Astrocyte of the hippocampus (primary cell): ENCODE measurements at places on chromosomes 5 and 9.

GRCh38 chr9:107170801-107171200, 112.3 kb upstream of the RAD23B start:
- DNase-seq, result no peak

- no peak for DNase-seq
Observed at GRCh38 chr5:79990205-79990597, 861 bp downstream of the MTX3 start.

GRCh38 chr9:70262948-70263347, 4.2 kb downstream of the SMC5 start:
- peak; percentile 20 for DNase-seq

- DNase-seq, result no peak
Observed at GRCh38 chr5:143592648-143593047, 189.2 kb upstream of the NR3C1 start.

DNA sequence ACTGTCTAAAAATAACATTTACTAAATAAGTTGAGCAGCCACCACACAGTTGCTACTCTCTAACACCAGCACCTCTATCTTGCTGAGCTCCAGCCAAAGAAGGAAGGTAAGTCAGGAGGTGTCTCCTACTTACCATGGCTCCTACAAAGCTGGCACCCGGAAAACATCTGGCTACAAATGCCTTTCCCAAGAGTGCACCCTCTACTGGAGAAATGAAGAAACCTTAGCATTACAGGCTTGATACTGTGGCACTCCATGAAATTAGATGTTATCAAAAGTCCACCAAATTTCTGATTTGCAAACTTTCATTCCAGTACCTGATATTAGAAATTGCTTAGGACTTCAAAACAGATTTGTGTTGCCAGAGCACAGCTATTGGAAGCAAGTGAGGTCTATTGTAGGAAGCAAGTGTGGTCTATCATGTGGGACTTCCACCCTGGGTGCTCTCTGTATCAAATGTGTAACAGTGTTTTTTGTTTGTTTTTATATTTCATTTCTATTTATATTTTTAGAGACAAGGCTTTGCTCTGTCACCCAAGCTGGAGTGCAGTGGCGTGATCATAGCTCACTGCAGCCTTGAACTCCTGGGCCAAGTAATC, 25.7 kb upstream of the RFK start:
- no peak for DNase-seq

DNA sequence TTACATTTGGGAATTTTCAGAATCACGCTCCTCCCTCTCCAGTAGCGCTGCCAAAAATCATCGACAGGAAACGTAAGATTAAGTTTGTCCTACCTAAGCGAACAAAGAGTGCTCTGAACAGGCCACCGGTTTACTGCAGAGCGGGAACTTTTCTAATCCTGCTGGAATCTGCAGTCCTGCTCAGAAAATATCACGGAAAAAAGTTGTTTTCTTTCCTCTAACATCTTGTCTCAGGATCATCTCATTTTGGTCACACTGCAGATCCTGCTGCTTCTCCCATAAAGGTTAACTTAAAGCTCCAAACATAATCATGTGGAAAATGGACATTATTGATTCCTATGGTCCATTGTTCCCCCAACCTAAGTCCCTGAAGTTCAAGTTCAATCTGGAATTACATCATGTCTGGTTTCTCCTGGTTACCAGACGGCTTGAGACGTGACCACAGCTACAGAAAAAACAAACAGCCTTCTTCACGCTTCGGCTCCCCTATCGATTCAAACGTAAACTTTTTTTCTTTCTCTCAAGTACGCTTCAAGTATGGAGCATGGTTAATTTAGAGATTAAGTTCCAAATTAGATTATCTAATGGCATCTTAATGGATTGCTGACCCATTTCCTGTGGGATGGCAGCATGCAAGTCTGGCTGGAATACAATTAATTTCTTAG, 217.6 kb downstream of the NFIB start:
- DNase-seq, result peak; percentile 94

GRCh38 chr5:135221696-135222095, 177.3 kb downstream of the MACROH2A1 start:
- no peak for DNase-seq

DNA sequence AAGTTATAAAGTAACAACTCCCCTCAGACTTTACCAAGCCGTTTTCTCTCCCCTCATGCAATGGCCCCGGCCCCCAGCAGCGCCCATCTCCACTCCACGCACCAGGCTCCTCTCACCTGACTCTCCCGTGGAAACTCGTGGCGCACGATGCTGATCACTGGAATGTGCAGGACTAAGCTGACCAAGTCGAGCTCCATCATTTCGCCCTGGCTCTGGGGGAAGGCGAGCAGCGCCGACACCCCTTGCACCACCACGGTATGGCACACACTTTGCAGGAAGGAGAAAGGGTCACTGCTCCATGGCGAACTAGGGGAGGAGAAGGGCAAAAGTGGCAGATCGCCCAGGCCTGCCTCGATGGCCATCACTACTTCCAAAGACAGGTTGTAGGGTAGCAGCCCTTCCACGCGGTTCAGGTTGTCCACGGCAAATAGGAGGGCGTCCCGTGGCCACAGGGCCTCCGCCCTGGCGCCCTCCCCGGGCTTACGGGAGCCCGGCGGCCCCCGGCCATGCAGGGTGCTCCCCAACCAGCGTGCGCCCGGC, 1.2 kb downstream of the GRIN3A start:
- no peak for DNase-seq

- DNase-seq, result no peak
Observed at GRCh38 chr5:72351376-72351775, 31.2 kb downstream of the PTCD2 start.

GRCh38 chr5:148540647-148541046, 113.7 kb downstream of the HTR4 start:
- no peak for DNase-seq

DNA sequence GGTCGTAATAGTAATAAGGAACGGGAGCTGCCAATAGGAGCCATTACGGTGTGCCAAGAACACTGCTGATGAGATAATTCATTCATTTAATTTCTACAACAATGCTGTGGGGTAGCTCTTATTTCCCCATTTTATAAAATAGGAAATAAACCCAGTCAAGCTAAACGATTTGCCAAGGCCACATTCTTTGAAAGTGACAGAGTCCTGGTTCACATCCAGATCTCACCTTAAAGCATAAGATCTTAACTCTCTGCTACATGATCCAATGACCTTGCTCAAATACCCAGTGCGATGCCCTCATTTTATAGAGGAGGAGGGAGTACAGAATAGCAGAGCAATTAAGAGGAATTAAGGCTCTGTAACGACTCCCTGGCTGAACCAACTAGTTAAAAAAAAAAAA, 5.0 kb downstream of the PDE6A start:
- DNase-seq, result peak; percentile 62

DNA sequence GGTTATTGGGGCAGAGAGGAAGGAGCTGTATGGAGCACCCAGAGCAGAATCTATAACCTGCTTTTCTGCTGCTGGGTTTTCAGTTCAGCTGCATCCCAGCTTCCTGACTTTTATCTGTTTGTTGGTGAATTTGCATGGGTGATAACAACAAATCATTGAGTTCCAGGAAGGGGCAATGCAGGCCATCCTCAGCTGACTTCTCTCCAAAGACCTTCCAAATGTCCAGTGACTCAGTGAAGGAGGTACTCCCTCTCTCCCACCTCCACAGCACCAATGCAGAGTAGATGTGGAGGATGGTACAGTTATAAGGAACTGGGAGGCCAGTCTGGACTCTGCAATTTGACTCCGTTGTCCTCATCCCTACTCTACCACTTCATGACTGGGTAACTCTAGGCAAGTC, 1.6 kb upstream of the TXN start:
- DNase-seq, result no peak

DNA sequence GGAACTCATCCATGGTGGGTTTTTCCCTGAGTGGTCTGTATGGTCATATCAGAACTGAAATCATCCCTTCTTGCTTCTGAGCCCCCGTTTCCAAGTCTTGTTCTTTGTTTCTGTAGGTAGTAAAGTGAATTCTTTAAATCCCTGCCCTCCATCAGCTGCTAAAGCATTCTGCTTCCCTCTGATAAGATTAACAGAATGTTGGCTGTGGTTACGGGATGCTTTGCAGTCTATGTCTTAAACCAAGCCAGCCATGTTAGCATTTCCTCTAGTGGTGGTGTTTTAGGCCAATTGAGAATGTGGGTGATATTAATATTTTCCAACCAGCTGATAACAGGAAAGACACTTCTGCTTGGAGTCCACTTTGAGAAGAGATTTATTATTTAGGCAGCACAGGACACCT, 22.0 kb upstream of the KCNIP1 start:
- DNase-seq, result no peak

- peak; percentile 9 for DNase-seq
Observed at GRCh38 chr5:71748360-71748759, 29.3 kb downstream of the CARTPT start.

GRCh38 chr5:129958581-129958980, 54.3 kb downstream of the CHSY3 start:
- DNase-seq, result no peak

DNA sequence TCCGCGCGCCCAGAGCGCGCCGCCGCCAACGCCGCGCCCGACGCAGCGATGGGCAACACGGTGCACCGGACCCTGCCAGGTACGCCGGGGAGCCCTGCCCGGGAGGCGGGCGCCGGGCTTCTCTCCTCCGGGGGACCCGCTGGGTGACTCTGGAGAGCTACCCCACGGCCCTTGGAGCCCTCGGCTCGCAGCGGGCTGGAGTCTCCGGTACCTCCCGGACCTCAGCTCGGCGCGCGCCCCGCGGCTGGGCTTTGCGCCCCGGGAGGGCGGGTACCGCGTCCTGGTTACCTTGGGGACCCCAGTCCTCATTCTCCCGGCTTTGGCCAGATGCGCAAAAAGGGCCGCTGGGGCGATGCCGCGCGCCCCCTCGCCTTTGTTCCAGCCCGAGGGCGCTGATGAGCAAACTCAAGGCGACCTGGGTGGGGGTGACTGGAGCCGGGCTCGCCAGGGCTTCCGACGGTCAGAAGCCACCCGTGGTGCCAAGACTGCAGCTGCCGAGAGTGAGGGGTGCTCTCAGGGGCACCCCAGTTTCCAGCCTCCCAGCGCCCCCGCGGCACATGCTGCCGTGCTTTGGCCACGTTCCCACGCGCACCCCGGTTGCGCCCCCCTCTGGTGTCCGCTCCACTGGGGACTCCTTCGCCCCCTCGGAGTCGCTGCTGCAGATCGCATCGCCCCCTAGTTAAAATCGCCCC, 442 bp downstream of the NEURL1B start:
- no peak for DNase-seq

DNA sequence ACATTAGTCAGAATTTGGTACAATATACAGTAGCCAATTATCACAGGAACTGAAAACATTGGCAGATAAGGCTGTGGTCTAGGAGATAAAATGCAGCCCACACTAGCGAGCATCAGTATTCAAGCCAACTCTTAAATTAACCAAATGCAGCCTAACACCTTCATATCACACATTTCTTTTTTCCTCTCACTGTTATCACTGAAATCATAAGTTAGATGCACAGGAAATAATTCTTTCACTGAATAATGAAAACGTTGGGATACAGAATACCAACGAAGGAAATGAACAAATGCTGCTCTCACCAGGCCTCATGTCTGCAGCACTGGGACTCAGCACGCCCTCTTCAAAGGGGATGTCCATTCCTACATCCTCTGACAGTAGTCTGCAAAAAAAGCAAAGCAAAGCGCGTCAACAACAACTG, 109.1 kb upstream of the PCA3 start:
- DNase-seq, result peak; percentile 53

- no peak for DNase-seq
Observed at GRCh38 chr5:152332716-152333460, 72.2 kb downstream of the NMUR2 start.

DNA sequence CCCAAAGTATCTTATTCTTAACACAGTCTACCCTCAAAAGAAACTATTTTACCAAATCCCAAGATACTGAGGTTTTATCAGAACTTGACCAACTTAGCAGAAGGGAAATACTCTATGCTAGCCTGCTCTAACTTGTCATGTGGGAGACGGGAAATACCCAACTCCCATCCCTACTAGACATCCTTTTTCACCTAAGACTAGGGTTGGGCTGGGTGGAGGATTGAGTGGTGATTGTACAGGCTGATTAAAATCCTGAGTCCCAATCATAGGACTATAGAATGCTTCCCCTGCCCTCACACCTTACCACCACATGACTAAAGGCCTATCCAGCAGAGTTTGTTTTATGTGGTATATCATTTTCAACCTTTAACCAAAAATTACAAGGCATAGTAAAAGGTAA, 786.5 kb downstream of the TAF11L14 start:
- no peak for DNase-seq
